ENCODE measurements at places on chromosomes 6 and 20. TPM values are rescaled to one million over a fixed set of nuclear protein-coding genes. Genes with fewer than 3 reads are reported as not detected.

DNA sequence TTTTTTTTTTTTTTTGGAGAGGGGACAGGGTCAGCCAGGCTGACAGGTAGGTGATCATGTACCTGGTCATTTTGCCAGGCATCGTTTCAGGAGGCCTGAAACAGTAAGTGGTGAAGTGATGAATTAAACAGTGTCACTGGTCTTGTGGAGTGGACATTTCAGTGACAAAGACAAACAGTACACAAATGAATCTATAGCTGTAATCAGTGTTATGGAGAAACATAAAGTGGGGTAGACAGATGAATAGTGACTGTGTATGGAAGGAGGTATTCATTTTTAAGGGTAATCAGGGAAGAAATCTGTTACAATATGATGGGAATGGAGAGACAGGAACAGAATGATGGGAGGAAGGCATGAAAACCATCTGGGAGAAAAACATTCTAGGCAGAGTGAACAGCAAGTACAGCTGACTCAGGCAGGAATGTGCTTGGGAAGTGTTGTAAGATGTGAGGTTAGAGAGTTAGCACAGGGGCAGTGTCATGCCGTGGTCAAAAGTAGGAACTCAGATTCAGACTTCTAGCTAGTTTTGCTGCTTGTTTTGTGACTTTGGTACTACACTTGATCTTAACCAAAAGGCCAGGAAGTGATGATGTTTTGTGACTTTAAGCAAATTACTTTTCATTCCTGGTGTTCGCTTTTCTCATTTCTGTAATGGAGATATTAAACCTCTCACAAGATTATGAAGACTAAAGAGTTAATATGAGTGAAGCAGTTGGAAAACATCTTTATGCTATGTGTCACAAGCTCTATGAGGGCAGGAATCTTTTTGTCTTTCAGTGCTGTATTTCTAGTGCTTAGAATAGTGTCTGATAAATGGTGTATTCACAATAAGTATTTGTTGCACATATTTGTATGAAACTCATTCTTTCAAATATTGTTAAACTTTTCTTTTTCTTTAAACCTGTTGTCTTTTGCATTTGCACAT lies 43.4 kb downstream of the QKI start:
- no peak for DNase-seq
- no peaks in the 10 kb centered on the region for H3K27me3 ChIP-seq
- H3K4me3 ChIP-seq = no peak overlapping the region
- peaks cover 49% of the 10 kb centered on the region for H3K4me1 ChIP-seq
- peaks cover 26% of the 10 kb centered on the region for H3K36me3 ChIP-seq
- H3K27ac ChIP-seq = peak overlapping the region; percentile 3

TNXB gene
- 12.4 TPM for total RNA-seq

SLC32A1 gene
- total RNA-seq = not detected

- H3K27me3 ChIP-seq = no peaks in the 10 kb centered on the region
- H3K4me1 ChIP-seq = peaks cover 58% of the 10 kb centered on the region
- no peak overlapping the region for H3K4me3 ChIP-seq
- H3K36me3 ChIP-seq = no peaks in the 10 kb centered on the region
- DNase-seq = no peak
Measured at GRCh38 chr20:53901497-53902096, 168.8 kb downstream of the BCAS1 start.

DNA sequence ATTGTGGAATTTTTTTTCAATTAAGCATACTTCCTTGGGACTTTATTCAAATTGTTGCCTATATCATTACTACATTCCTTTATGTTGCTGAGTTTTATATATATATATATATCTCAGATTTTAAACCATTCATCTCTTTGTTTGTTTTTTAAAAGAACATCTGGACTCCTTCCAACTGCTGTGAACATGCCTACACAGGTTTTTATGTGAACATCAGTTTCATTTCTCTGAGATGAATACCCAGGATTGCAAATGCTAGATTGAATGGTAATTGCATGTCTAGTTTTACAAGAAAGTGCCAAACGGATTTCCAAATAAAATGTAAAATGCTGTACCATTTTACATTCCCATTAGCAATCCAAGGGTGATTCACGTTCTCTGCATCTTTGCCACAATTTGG lies 1289.3 kb downstream of the HACE1 start:
- H3K36me3 ChIP-seq = no peaks in the 10 kb centered on the region
- H3K4me3 ChIP-seq = no peak overlapping the region
- H3K4me1 ChIP-seq = no peaks in the 10 kb centered on the region
- no peak for DNase-seq
- H3K27ac ChIP-seq = no peak overlapping the region

LRRC1 gene
- total RNA-seq = 3.0 TPM

- H3K4me1 ChIP-seq = peaks cover 7% of the 10 kb centered on the region
Measured at GRCh38 chr6:170456334-170456733, 96.8 kb downstream of the PSMB1 start.

GRCh38 chr20:22775671-22776139 lies 191.3 kb upstream of the FOXA2 start:
- no peaks in the 10 kb centered on the region for H3K4me1 ChIP-seq
- no peaks in the 10 kb centered on the region for H3K36me3 ChIP-seq
- no peak for DNase-seq
- no peak overlapping the region for H3K4me3 ChIP-seq
- no peaks in the 10 kb centered on the region for H3K27me3 ChIP-seq

- no peak overlapping the region for H3K27ac ChIP-seq
- no peak for DNase-seq
- no peak overlapping the region for H3K4me3 ChIP-seq
- H3K36me3 ChIP-seq = no peaks in the 10 kb centered on the region
Measured at GRCh38 chr20:48292806-48293205, 507.5 kb upstream of the SULF2 start.

- no peaks in the 10 kb centered on the region for H3K36me3 ChIP-seq
- DNase-seq = no peak
- H3K27me3 ChIP-seq = peaks cover 9% of the 10 kb centered on the region
- no peaks in the 10 kb centered on the region for H3K4me1 ChIP-seq
Measured at GRCh38 chr6:73704260-73704659, 8.3 kb downstream of the CD109 start.

- peak overlapping the region; percentile 19 for H3K4me3 ChIP-seq
- H3K36me3 ChIP-seq = peaks cover 61% of the 10 kb centered on the region
- H3K4me1 ChIP-seq = peaks cover 61% of the 10 kb centered on the region
- H3K27me3 ChIP-seq = no peaks in the 10 kb centered on the region
Measured at GRCh38 chr20:44206132-44206531, 4.4 kb downstream of the OSER1 start.

All from activated B cell treated with CpG ODN at 0.5 μM for 24 hours (primary cell).